ENCODE measurements at places on chromosomes 2 and 18.

DNA sequence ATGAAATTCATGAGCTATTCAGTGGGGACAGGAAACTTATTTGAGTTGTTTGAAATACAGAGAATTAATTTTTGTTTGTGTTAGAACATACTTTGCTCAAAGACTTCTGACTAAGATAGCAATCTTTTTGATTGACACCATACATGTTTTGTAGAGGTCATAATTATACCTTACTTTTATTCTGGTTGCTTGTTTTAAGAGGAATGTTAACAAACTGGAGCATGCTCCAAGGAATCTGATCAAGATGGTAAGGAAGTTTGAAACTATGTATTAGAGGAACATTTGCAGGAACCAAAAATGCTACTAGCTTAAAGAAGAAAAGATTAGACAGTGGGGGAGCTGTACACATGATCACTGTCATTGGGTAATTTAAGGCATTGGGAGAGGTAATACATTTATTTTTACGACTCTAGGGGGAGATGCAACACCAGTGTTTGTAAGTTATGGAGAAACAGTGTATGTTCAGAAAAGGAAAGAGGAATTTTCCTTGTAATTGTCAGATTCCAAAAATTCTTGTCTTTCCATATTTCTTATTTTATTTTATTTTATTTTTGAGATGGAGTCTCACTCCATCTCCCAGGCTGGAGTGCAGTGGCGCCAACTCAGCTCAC is 8.0 kb downstream of the AGFG1 start:
- DNase-seq: peak; percentile 83

GRCh38 chr2:74201196-74201595 is 2.8 kb downstream of the MTHFD2 start:
- no peak for DNase-seq

DNA sequence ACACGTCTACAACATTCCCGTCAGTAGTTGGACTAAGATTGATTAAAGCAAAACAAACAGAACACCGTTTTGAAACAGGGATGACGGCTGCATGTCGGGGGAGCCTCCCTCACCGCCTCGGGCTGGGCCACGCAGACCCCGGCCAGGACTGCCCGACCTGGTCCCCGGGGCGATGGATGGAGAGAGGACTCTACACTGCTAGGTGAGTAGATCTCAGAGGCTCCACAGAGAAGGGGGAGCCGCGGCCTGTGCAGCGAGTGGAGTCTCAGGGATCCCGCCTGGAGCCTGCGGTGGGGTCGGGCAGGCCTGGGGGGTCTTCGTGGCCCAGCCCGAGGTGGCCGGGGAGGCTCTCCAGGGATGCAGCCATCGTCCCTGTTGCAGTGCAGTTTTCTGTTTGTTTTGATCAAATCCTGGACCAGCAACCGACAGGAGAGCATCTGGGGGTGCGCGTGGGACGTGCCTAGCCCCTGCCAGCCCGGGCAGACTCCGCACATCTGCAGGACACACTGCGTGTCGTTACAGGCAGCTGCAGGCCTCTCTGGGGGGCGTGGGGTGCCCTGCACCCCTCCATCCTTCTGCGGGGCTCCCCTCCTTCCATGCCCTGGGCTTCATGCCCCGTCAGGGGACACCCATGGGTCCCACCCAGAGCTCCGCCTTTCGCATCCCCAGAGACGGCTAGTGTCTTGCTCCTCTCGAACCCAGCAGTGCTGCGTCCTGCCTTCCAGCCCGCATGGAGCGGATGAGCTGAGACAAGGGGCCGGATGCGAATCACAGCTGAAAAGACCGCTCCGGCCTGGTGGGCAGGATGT is 143.6 kb downstream of the RTP5 start:
- DNase-seq: no peak

GRCh38 chr2:25651782-25652455 is 21.5 kb downstream of the DTNB start:
- peak; percentile 5 for DNase-seq

DNA sequence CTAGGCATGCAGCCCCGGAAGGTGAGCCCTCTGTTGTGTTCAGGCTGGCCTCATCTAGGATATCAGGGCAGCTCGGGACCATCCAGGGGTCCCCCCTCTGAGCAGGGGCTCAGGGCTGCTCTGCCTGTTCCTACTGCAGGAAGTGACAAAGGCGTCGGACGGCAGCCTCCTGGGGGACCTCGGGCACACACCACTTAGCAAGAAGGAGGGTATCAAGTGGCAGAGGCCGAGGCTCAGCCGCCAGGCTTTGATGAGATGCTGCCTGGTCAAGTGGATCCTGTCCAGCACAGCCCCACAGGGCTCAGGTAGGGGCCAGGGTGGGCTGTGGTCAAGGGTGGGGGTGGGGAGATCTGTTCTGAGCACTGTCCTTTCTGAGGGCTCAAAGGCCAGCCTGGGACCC is 13.1 kb downstream of the KCNIP3 start:
- DNase-seq: no peak

DNA sequence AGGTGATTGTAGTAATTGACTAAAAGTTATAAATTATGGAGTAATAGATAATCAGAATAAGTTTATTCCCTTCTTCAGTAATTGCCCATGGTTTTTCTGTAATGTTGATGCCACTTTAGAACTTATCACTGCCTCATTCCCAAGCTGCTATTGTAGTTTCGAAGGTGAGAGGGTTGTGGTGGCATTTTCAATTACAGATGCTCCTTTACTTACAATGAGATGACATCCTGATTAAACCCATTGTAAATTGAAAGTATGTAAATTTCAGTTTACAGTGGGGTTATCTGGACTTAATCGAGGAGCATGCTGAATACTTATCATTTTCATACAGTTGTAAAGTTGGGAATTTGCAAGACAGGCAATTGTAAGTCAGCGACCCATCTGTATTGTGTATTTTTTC is 2.9 kb downstream of the NDUFV2 start:
- no peak for DNase-seq

GRCh38 chr2:168723275-168723899 is 79.0 kb upstream of the NOSTRIN start:
- DNase-seq: no peak
